Activated T-cell treated with anti-CD3 and anti-CD28 coated beads, Interleukin-2, amount 50 U/mL, for 72 hours (primary cell): ENCODE measurements at places on chromosomes 12 and 14. TPM values are rescaled to one million over a fixed set of nuclear protein-coding genes. Genes with fewer than 3 reads are reported as not detected.
A peak's percentile ranks its signal among the peaks of the same experiment; 100 is the strongest.

GRCh38 chr14:56173365-56173922, 55.2 kb downstream of the PELI2 start:
- no peak for DNase-seq

GRCh38 chr14:99564926-99565259, 39.1 kb downstream of the CCDC85C start:
- no peak for DNase-seq

DNA sequence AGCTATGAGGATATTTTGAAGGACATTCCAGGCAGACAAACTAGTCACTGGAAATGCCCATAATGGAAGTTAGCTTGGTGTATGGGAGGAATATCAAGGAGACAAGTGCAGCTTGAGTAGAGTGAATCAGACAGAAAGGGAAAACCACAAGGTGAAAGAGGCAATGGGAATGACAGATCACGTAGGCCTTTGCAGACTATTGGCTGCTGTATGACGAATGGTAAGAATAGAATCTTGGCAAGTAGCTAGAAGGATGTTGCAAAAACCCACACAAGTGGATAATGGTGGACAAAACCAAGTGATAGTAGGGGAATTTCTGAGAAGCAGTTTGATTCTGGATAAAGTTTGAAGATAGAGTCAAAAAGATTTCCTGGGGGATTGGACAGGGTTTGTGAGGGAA, 196.9 kb upstream of the NOVA1 start:
- DNase-seq = no peak

- DNase-seq = no peak
These were observed 166.7 kb downstream of the TMTC3 start for GRCh38 chr12:88308825-88309224.

DNA sequence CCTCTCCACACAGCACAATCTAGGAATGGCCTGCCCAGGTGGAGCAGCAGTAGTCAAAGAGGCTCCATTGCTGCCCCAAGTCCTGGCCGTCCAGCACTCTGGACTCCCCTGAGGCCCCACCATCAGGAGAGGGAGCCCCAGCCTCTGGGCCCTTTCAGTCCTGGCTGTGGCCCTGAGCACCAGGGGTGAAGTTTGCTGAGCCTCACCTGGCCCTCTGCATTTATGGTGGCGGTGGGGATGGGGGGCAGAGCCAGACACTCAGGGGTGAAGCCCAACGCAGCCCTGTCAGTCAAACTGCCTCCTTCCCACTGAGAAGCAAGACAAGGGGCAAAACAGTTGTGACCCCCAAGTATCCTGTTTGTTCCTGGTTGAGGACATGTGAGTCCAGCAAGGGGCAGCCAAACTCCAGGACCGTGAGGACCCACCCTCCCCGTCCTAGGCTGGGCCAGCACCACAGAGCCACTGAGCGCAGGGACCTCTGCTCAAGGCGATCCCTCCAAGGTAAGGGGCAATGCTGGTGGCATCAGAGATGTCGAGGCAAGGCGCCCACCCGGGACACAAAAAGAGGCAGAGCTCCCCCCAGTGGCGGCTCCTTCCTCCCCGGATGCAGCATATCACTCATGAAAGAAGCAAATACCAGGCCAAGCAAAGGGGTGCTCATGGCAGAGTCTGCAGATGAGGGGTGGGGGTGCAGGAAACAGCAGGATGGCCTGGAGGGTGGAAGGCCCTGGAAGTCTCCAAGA, 4.8 kb upstream of the AMN start:
- DNase-seq = peak; percentile 67

DNA sequence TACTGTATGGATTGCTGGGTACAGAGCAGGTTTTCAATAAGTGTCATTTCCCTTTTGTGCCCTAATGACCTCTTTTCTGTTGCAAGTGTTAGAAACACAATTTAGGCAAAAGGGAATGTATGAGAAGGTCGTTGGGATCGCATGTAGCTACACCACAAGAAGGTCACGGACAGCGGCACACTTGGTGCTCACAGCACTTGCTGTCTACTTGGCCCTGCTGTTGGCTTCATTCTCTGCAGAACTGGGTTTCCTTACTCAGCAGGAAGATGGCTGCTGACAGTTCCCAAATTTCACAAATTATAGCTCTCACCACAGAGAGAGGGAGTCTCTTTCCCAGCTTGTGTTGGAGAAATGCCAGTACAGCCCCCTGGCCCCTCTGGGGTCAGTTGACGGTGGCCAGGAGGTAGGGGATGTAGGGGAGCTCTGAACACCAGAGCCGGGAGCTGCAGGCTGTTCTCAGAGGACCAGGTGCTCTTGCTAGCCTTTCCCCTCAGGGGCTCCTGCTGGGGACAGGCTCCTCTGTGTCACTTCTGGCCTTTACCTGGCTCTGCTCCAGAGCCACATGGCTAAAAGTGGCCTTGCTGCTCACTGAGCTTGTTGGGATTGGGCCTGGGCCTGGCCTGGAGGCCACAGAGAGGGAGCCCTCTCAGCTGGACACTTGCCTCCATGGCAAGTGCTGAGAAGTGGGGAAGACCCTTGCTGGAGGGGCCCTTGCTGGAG, 50.9 kb upstream of the BCL7A start:
- no peak for DNase-seq

DNA sequence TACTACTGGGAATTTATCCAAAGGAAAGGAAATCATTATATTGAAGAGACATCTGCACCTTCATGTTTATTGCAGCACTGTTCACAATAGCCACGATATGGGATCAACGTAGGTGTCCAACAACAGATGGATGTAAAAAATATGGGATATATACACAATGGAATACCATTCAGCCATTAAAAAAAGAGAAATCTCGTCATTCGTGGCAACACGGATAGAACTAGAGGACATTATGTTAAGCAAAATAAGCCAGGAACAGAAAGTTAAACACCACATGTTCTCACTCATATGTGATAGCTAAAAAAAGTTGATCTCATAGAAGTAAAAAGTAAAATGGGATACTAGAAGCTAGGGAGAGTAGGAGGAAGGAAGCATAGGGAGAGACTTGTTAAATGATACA, 82.9 kb upstream of the CLMN start:
- DNase-seq = no peak

DNA sequence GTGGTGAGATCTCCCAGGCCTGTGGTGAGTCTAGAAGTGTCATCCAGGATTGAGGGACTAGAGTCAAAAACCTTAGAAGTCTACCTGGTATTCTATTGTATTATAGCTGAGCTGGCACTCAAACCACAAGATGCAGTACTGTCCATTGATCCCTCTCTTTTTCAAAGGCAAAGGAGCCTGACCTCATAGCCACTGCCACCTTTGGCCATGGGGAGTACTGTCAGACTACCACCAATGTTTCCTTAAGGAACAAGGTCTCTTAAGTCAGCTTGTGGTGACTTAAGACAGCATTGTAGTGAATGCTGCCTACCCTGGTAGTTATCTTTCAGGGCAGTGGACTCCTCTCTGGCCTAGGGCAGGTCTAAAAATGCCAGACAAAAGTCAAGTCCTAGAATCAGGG, 878.0 kb upstream of the MDGA2 start:
- no peak for DNase-seq

GRCh38 chr12:71790331-71790730, 35.7 kb downstream of the RAB21 start:
- DNase-seq = no peak

- no peak for DNase-seq
These were observed 24.4 kb downstream of the ETV6 start for GRCh38 chr12:11673666-11674461.

ATG101 gene
- 53.4 TPM for total RNA-seq

LMO3 gene
- not detected for total RNA-seq

ERP27 gene
- total RNA-seq = 4.0 TPM

DAD1 gene
- 165 TPM for total RNA-seq

SMIM41 gene
- total RNA-seq = not detected
